Activated T-helper 1 cell treated with anti-CD3 and anti-CD28 coated beads, Interleukin-2, amount 50 U/mL, for 16 hours (primary cell): ENCODE measurements at places on chromosomes 2 and 18.

GRCh38 chr2:212694398-212694797 is 155.8 kb upstream of the ERBB4 start:
- DNase-seq, result no peak

- no peak for DNase-seq
Measured at GRCh38 chr2:196442211-196442610, 197.3 kb upstream of the CCDC150 start.

GRCh38 chr2:58484221-58484620 is 243.1 kb upstream of the FANCL start:
- DNase-seq, result no peak

DNA sequence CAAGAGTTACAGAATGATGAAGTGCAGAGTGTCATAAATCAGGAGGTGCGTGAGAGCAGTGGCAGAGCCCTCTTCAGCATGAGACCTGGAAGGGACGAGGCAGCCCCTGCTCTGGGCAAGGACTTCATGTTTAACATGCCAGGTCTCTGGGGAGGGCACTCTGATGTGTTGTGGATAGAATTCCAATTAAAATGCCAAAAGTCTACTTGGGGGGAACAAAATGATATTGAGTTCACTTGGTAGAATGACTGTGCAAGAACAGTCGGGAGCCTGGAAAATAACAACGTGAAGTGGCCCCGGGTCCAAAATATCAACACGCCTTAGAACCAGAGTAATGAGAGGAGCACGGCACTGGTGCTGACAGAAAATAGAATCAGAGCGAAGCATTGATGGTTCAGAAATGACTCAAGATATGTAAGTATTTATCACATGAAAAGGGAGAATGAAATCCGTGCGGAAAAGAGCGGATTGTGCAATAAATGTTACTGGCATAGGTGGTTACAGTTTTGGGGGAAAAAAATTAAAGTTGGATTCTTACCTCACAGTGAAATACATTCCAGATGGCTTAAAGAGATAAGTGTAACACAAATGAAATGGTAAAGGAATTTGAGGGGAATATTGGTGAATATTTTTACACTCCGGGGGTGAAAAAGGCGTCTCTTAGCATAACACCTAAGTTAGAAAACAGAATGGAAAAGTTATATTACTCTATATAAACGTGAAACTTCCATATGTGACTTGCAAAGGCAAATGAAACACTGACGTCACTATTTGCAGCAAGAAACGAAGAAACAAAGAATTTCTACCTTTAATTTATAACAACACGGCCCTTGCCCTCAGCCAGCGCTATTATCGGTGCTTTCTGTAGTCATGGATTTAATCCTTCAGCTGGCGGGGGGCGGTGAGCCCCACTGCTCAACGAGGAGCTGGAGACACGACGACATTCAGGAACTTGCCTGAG is 159.4 kb upstream of the TWIST2 start:
- DNase-seq, result no peak

DNA sequence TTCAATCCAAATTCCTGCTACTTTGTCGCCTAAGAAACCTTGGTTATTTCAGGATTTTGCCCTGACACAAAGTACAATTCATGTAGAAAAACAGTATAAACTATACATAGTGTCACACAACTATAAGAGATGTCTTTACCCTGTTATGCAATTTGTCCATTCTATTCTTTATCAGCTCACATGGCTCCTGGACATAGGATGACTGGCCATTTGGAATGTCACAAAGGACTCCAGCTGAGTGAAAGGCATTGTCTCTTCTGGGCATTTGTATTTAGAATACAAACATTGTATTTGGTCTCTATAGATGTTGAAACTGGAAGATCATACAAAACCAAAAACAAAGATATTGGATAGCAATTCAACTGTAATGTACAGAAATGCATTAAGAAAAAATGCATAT is 944.6 kb upstream of the LRRTM1 start:
- DNase-seq, result no peak

DNA sequence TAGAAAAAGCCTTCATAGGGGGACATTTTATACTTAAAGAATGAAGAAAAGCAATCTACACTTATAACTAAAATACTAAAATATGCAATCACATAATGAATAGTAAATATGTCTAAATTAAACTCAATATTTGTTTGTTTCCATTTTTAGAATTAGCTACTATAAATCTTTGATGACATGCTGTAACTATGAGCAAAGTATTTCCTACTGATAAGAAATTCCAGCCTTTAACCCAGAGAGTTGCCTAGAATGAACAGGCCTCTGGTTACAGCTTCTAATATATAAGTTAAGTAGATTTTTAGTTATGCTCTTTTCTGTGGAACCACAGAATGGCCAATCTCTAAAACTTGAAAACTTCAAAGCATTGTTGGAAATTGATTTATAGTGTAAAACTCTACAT is 1465.6 kb upstream of the ZEB2 start:
- no peak for DNase-seq

- no peak for DNase-seq
Measured at GRCh38 chr18:49926106-49926745, 112.9 kb upstream of the ACAA2 start.

GRCh38 chr2:30134582-30134981 is 12.2 kb upstream of the YPEL5 start:
- no peak for DNase-seq

- DNase-seq, result no peak
Measured at GRCh38 chr2:4190548-4190947, 487.2 kb downstream of the DCDC2C start.

GRCh38 chr2:220374282-220374681 is 746.9 kb downstream of the SLC4A3 start:
- DNase-seq, result no peak

- no peak for DNase-seq
Measured at GRCh38 chr2:191280290-191280689, 35.1 kb downstream of the MYO1B start.
